ENCODE measurements at places on chromosomes 7 and 10. TPM values are rescaled to one million over a fixed set of nuclear protein-coding genes. Genes with fewer than 3 reads are reported as not detected.

DNA sequence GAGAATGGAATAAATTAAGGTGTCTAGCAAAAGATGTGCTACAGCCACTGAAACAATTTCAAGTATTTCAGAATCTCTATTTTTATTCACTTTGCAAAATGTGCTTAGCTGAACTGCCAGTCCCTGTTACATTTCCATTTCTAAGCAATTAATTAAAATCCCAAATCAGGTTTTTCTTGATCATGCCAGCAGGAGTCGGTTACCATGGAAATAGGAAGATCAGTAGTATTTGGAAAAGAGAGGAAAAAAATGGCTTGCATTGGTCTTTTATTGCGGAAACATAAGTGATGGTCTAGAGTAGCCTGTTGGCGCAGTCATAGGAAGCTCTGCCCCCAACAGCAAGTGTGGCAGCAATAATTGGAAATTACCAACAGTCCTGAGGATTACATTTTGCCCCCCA is 867.1 kb downstream of the GATA3 start:
- DNase-seq, result no peak

DNA sequence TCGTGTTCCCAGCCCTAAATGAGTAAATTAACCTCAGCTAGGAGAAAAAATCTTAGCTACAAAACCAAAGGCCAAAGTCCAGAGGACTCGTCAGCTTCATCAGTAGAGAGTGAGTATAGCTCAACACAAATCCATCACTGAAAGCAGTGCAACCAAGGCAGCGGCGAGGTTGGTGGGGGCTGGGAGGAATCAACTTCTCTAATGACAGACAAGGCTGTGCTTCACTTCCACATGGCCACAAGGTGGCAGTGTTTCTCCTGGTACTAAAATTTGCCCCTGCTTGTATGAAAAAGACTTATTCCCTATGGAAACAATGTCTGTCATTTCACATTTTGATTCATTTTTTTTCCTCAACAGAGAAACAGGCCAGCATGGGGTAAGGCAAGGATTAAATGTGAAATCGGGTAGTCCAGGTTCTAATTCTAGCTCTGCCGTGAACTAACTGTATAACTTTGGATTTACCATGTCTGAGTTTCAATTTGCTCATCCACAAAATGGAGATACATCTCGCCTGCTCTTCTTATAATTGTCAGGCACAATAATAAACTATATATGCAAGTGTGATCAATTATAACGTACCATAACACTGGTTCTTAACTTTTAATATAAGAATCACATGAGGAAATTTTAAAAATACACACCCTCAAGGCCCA is 39.3 kb downstream of the FAS start:
- DNase-seq, result no peak

Gene MYO1G
- total RNA-seq, result 0.78 TPM

Gene VWA2
- under 0.01 TPM for total RNA-seq

GRCh38 chr10:10854725-10855124 is 162.9 kb upstream of the CELF2 start:
- no peak for DNase-seq

- DNase-seq, result no peak
Observed at GRCh38 chr7:112022128-112022527, 184.1 kb downstream of the DOCK4 start.

Gene COL26A1
- not detected for total RNA-seq

GRCh38 chr10:1094112-1095057 is 38.2 kb downstream of the WDR37 start:
- no peak for DNase-seq

- DNase-seq, result no peak
Observed at GRCh38 chr10:59891349-59891748, 15.0 kb downstream of the CCDC6 start.

GRCh38 chr7:68752485-68753178 is 845.6 kb upstream of the AUTS2 start:
- no peak for DNase-seq

GRCh38 chr10:31146491-31147209 is 115.0 kb upstream of the ZNF438 start:
- peak; percentile 50 for DNase-seq

Gene TUBB8
- total RNA-seq, result not detected

DNA sequence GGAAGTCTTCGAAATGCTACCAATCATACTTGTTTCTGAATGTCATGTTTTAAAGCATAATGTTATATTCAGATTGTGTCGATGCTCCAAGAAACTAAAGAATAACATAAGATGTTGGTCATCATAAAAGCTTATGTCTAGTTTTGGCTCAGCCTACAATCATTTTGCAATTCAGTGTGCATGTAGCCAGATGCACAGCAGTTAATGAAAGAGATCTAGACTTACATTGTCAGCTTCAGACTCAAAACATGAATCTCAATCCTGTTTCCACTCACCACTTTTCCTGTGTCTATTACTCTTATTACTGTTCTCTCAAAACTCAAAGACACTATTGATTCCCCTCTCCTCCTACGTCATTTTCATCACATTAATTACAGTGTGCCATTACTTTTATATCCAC is 21.4 kb downstream of the TMEM196 start:
- no peak for DNase-seq

Gene PSD
- 88.0 TPM for total RNA-seq

GRCh38 chr10:127406018-127406550 is 143.0 kb upstream of the NPS start:
- no peak for DNase-seq

DNA sequence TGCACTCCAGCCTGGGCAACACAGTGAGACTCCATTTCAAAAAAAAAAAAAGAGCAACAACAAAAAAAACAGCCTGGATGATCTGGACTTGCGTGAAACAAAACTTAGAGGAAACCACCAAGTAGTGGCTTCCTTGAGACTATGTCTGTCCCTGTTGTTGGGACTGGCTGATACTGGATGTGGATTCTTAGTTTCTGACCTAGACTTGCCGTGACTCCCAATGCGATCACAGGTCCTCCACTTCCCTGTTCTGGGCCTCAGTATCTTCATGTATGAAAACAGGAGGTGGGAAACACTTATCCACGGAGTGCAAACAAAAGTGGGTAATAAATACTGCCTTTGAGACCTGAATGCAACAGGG is 125.7 kb downstream of the PRPF18 start:
- DNase-seq, result no peak

GRCh38 chr10:47309408-47310089 is 9.6 kb downstream of the GDF10 start:
- no peak for DNase-seq

GRCh38 chr10:25382029-25382810 is 207.4 kb downstream of the GPR158 start:
- no peak for DNase-seq

GRCh38 chr10:129921801-129922597 is 42.1 kb downstream of the EBF3 start:
- no peak for DNase-seq

Gene PKD2L1
- total RNA-seq, result not detected

Gene GALNT17
- total RNA-seq, result 95.6 TPM

GRCh38 chr7:105796365-105796764 is 80.0 kb downstream of the ATXN7L1 start:
- no peak for DNase-seq

Gene CHAT
- 0.17 TPM for total RNA-seq

DNA sequence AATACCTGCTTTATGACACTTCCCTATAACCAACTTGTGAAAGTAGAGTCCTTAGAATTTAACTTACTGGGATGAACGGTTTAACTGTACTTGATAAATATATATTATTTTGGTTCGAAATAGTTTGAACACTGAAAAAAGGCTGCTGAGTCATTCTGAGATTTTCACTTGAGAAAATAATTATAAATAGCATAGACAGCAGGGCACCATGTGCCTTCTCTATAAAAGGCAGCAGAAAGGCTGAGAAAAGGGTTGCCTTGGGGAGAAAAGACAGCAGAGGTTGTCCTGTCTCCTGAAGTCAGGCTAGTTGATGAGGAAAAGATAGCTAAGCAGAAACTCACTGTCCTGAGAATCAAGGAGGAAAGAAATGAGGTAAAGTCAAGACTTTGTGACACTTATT is 92.4 kb downstream of the CTTNBP2 start:
- DNase-seq, result no peak

Gene PTEN
- 83.2 TPM for total RNA-seq

Gene GIMAP2
- total RNA-seq, result 9.7 TPM

Gene NEBL
- total RNA-seq, result 3.5 TPM

DNA sequence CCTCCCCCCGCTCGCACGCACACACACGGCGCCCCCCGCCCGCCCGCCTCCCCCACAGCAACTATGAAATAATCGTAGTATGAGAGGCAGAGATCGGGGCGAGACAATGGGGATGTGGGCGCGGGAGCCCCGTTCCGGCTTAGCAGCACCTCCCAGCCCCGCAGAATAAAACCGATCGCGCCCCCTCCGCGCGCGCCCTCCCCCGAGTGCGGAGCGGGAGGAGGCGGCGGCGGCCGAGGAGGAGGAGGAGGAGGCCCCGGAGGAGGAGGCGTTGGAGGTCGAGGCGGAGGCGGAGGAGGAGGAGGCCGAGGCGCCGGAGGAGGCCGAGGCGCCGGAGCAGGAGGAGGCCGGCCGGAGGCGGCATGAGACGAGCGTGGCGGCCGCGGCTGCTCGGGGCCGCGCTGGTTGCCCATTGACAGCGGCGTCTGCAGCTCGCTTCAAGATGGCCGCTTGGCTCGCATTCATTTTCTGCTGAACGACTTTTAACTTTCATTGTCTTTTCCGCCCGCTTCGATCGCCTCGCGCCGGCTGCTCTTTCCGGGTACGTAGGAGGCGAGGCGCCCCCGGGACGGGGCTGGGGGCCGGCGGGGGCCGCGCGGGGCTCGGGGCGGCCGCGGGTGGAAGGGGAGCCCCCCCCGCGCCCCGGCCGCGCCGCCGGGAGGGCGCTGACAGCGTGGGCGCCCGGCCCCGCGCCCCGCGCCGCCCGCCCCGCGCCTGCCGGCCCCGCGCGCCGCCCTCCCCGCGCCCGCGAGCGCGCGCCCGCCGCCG is 441 bp downstream of the BMI1 start:
- no peak for DNase-seq

DNA sequence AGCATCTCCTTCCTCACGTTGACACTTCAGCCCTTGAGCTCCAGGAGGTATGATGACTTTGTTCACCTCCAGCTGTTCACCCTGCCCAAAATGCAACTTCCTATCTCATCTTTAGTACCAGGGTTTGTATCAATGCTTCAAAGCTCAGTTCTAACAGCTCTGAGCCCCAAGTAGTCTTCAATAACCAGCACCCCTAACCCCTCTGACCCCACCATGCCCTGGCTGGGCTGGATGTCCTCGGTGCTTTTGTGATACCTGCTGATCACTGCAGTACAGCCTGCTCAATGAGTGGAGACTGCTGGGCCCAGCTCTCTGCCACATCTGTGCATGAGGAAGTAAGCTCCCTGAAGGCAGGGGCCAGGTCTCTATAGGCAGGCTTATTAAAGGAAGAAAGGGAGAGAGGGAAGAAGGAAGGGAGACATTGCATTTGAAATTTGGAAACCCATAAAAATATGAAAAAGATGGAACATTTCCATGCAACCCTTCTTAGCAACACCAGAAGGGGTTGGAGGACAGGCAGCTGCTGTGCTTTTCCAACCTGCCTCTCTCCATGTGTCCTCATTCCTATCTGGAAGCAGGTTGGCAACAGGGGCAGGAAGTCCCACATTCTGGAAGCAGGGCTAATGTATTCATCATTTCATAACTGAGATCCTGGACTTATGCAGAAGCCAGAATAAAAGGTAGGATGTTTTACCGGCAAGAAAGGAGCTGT is 756.1 kb downstream of the GRID1 start:
- DNase-seq, result peak; percentile 90

DNA sequence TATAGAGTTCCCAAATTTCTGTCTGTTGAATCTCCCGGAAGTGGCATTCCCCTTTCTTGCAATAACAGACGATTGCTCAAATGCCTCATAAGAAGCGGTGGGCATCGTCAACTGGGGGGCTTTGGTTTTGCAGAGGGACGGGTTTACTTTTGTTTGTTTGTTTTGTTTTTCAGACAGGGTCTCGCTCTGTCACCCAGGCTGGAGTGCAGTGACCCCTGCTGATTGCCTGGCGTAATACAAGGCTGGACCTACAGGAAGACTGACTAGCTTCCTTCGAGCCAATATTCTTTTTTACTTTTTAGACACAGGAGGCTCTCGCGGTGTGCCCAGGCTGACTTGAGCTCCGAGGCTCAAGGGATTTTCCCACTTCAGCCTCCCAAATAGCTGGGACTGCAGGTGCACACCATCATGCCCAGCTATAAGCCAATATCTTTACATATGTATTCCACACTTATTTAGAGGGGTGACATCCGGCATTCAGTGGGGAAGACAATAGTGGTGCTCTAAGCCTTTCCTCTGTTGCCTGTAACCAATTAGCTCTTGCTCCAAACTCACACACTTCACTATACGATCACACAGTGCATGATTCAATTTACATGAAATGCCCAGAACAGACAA is 58.1 kb downstream of the FHIP2A start:
- DNase-seq, result no peak

Gene SPDYE2
- not detected for total RNA-seq

DNA sequence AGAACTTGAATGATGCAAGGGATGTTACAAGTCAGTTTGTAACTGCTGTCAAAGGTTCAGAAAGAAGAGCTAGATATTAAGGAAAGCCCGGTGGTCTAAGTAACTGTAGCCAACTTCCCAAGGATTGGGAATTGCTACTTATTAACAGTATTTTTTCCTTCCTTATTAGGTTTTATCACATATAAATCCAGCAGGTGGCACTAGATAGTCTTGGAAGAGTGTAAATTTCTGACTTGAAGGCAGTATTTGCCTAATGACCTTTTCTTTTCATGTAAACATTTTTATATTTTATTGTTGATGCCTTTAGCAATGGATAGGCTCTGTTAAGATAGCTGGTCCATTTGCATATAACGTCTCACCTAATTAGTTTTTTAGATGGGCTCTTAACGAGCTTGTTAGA is 51.2 kb downstream of the ANLN start:
- DNase-seq, result no peak

Gene JAKMIP3
- 0.83 TPM for total RNA-seq

Gene C7orf33
- not detected for total RNA-seq

Gene HMX2
- not detected for total RNA-seq

DNA sequence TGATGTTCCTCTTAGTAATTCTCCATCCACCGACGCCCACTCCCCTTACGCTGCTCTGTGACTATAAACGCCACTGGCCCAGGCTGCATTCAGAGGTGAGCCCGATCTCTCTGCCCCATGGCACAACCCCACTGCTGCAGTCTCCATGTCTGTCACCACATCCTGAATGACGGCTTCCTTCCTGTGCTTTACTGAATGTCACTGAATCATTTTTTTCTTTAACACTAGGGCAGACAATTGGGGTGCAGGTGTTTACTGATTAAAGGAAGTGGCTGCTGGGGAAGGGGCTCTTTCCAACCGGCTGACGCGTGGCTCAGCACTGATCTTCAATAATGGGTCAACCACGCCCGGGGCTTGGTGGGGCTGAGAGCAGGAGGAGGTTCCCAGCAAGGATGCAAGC is 208.3 kb downstream of the USP6NL start:
- DNase-seq, result no peak

DNA sequence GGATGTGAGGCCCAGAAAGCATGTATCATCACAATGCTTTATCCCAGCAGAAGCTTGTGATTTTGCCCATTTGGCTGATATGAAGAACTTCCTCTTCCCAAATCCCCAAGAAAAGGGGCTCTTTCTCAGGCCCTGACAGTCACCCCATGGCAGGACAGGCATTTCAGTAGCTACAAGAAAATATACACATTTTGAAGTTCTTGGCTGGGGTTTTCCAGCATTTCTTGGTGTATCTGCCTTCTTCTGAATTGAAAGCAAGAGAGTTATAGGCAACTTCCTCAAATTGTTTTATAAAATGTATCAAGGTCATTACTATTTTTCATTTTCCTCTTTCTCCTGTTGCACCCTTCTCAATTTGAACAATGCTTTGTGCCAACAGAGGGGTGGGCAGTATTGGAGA is 63.3 kb upstream of the PDLIM1 start:
- no peak for DNase-seq

- no peak for DNase-seq
Observed at GRCh38 chr7:143271240-143271639, 8.0 kb downstream of the GSTK1 start.

- no peak for DNase-seq
Observed at GRCh38 chr7:3107889-3108570, 64.4 kb upstream of the CARD11 start.
